ENCODE measurements at places on chromosomes 16 and 17. TPM values are rescaled to one million over a fixed set of nuclear protein-coding genes. Genes with fewer than 3 reads are reported as not detected.

NDUFAF8 gene
- 21.1 TPM for total RNA-seq

CCR7 gene
- 0.36 TPM for total RNA-seq

ITGAX gene
- 0.18 TPM for total RNA-seq

ZNF385C gene
- not detected for total RNA-seq

NAGS gene
- 0.28 TPM for total RNA-seq

PTGES3L gene
- total RNA-seq: 2.2 TPM

ASIC2 gene
- total RNA-seq: under 0.01 TPM

CFAP97D1 gene
- total RNA-seq: not detected

ATAD5 gene
- total RNA-seq: 2.8 TPM

TMEM220 gene
- 1.1 TPM for total RNA-seq

ACSF3 gene
- 9.5 TPM for total RNA-seq

CSH1 gene
- total RNA-seq: not detected

RSKR gene
- 2.8 TPM for total RNA-seq

KRT222 gene
- total RNA-seq: not detected

IQCK gene
- total RNA-seq: 5.4 TPM

USP22 gene
- 250 TPM for total RNA-seq

IGSF6 gene
- not detected for total RNA-seq

ACADVL gene
- 139 TPM for total RNA-seq

EXOSC6 gene
- 11.1 TPM for total RNA-seq

GAN gene
- total RNA-seq: 5.7 TPM

ABCC6 gene
- 0.56 TPM for total RNA-seq
